PC-9 (cell line): ENCODE measurements at places on chromosomes 3 and 15. TPM values are rescaled to one million over a fixed set of nuclear protein-coding genes. Genes with fewer than 3 reads are reported as not detected.

GRCh38 chr3:69091389-69092029 lies 6.8 kb downstream of the ARL6IP5 start:
- no peak for DNase-seq

GRCh38 chr3:184570035-184570434 lies 8.4 kb downstream of the EPHB3 start:
- no peak for DNase-seq

GRCh38 chr3:5205165-5205941 lies 17.8 kb downstream of the EDEM1 start:
- no peak for DNase-seq

- DNase-seq, result no peak
These were observed 64.8 kb downstream of the FAM43A start for GRCh38 chr3:194750491-194750828.

- DNase-seq, result peak; percentile 82
These were observed at the start of the genes SCN11A and WDR48 for GRCh38 chr3:39051649-39052561. Gene SCN11A (minus strand): TSS chr3:39051944. CDS start chr3:38950362, 101,582 bp downstream. Gene WDR48 (plus strand): TSS chr3:39052016. CDS start chr3:39052026, 10 bp downstream.

DNA sequence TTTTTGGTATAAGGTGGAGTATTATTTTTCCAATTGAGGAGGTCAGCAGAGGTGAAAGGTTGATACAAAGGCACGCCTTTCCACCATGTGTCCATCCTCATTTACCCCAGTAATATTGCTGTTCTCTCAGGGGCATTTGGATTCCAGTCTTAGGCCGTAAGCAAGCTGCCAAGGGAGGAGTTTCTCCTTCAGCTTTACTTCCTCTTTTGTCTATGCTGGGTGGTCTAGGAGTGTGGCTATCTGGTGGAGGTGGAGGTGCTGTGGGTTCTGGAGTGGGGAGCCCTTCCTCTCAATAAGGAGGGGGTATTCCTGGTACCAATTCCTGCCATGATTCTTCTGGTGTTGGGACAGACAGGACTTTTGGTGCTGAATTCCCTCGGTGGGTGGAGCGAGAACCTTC lies 340.6 kb downstream of the KCNH8 start:
- DNase-seq, result no peak

- no peak for DNase-seq
These were observed 287.5 kb downstream of the ZPLD1 start for GRCh38 chr3:102722317-102722716.

DNA sequence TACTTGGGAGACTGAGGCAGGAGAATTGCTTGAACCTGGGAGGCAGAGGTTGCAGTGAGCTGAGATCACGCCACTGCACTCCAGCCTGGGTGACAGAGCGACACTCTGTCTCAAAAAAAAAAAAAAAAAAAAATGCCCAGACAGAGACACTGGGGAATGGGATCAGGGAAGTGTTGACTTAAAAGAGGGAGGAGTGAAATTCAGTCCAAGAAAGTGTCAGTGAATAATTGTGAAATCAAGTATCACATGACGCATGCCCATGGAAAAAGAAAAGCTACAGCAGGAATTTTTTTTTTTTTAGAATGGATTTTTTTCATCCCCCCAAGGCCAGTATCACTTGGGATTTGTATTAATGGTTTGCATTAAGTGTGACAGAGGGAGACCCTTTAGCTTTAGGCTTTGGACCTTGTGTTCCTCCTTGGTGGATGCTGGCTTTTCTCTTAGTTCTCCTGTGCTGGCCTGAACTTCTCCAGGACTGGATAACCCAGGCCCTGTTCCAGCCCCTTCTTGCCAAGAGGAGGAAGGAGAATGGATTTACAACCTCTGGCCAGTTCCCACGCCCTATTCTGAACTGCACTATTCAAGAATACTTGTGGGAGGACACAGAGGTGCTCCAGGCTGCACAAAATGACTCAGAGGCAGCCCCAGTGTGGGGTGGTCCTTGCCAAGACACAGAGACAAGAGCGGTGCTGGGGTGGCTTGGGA lies 36.7 kb upstream of the ZNF774 start:
- no peak for DNase-seq

- DNase-seq, result peak; percentile 55
These were observed 4.1 kb upstream of the HDAC11 start for GRCh38 chr3:13475871-13476590.

- DNase-seq, result no peak
These were observed 165.4 kb downstream of the SNRK start for GRCh38 chr3:43451670-43452254.

The ADCY5 gene
- 0.24 TPM in 1 of 2 replicates, not detected in the other for total RNA-seq

The RYR3 gene
- total RNA-seq, result 0.15 and 0.25 TPM in 2 replicates

The NUP210 gene
- total RNA-seq, result 72.7 and 84.0 TPM in 2 replicates

The TRAT1 gene
- not detected in 2 replicates for total RNA-seq

The GLCE gene
- 24.7 and 31.3 TPM in 2 replicates for total RNA-seq

The RBP2 gene
- not detected in 2 replicates for total RNA-seq

The LYZL4 gene
- not detected in 2 replicates for total RNA-seq

The CMTM7 gene
- 37.1 and 51.6 TPM in 2 replicates for total RNA-seq
